Omental fat pad (tissue), 4 donors: ENCODE measurements at places on chromosomes 13 and 19. TPM values are rescaled to one million over a fixed set of nuclear protein-coding genes. Genes with fewer than 3 reads are reported as not detected.

The CEBPA gene
- total RNA-seq, result 567 TPM

- no peak for DNase-seq
Measured at GRCh38 chr13:35810321-35810720, 320.9 kb downstream of the DCLK1 start.

DNA sequence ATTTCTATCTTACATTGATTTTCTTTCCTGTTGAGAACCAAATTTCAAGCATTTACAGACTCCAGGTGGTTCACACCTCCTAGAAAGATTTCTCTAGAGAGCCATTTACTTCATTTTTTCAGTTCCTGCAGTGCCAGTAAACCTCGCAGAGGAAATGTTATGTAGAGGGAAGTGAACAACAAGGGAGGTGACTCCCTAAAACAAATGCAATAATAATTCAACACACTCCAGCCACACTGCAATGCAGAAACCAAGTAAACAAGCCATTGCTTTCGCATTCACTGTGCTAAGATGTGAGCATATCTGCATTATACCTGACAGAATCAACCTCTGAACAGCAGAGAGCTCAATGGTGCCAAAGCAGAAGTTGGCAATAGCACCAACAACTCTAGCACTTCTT lies 215.1 kb downstream of the RBM26 start:
- DNase-seq, result no peak

DNA sequence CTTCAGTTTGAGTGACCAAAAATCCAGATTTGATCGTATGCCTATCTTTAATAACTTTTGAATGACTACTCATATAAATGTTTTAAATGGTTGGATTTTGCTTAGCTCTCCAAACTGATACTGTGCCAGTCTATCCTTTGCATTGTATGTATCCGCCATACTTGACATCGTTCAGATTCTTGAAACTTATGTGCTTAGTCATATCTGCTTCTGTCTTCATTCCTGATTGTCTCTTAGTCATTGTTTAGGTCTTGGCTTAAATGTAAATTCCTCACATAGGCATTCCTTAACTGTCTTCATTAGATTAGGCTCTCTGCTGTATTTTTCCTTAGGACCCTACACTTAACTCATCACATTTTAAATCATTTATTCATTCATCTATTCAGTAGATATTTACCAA lies 126.0 kb downstream of the PCCA start:
- no peak for DNase-seq

DNA sequence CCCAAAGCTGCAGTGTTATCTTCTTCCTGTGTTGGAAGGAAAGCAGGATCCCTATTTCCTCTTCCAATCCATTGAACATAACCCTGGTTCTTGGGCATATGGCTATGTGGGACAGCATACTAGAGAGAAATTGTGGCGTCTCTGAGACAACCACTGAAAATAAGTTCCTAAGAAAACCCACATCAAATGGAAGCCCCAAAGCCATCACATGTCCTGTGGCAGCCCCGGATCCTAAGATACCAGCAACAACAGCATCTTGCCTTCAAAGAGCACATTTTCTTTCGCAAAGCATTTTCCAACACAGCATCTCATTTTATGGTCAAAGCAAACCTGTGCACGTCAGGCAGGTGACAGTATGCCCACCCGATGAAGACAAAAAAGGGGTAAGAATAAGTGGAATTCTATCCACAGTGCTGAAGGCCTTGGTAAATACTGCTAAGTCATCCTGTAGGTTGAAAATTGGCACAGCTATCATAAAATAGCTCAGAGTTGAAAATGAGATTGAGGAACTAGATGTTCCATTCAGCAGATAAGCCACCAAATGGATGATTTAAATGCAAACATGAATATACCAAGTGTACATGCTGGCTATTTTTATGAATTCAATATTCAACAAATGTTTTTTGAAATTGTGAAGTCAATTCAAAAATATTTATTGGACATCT lies 232.2 kb downstream of the DLEU7 start:
- DNase-seq, result no peak

GRCh38 chr13:52405369-52405766 lies 604 bp downstream of the THSD1 start:
- DNase-seq, result no peak
